Activated CD4-positive, alpha-beta T cell treated with anti-CD3 and anti-CD28 coated beads for 24 hours (primary cell): ENCODE measurements at places on chromosomes 16 and 17.

DNA sequence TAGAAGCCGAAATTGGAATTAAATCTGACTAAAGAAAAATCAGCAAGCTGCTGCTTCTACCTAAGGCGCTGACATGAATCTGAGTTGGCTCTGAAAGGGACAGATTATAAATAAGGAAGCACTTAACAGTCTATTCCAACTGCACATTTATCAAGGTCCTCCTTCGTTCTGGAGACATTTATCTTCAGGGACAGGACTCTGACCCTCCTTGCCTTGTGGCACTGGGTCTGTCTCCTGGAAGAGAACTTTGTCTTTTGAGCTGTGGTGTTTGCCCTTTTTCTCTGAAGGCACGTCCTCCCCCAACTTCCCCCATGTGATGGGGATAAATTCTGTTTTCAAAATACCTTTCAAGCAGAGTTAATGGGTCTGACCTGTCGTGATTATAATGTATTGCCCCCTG, 47.0 kb upstream of the MARCHF10 start:
- no peak for DNase-seq

DNA sequence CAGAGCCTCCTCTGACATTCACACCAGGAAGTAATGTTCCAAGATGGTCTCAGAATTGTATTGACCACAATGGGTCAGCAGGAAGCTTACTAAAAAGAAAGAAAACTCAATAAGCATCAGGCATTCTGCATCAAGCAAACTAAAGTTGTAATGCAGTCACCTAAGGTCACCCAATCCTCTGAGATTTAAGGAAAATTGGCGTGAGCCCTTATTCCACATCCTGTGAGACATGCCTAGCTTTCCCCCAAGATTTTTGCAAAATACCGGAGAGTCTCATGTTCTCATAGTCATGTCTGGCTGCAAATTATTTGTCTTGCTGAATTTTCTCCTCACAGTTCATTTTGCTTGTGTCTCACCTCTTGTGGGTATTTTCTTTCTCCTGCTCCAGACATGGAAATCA, 417.1 kb upstream of the SOX9 start:
- no peak for DNase-seq

- DNase-seq, result peak; percentile 35
Observed at GRCh38 chr17:2710803-2711607, 559 bp downstream of the CLUH start.

- peak; percentile 64 for DNase-seq
Observed at GRCh38 chr17:74457146-74457819, 9.2 kb upstream of the CD300A start.

- DNase-seq, result no peak
Observed at GRCh38 chr16:85587762-85588556, 25.2 kb upstream of the GSE1 start.

GRCh38 chr17:32519228-32520103, 32.7 kb downstream of the CDK5R1 start:
- DNase-seq, result no peak

DNA sequence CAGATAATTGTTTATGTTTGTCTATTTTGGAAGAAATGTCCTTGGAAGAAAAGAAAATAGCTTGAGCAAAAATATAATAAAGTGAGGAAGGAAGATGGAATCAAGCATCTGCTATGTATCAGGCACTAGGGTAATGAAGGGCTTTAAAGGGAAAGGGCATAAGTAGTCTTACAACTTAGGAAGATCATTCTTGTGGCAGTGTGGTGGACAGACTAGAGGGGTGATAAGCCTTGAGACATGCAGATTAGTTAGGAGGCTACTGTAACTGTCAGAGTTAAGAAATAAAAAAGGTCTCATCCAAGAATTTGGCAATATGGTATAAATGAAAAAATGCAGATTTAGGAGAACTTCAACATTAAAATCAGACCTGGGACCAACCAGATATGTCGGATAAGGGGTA, 14.9 kb downstream of the FAM222B start:
- DNase-seq, result no peak

DNA sequence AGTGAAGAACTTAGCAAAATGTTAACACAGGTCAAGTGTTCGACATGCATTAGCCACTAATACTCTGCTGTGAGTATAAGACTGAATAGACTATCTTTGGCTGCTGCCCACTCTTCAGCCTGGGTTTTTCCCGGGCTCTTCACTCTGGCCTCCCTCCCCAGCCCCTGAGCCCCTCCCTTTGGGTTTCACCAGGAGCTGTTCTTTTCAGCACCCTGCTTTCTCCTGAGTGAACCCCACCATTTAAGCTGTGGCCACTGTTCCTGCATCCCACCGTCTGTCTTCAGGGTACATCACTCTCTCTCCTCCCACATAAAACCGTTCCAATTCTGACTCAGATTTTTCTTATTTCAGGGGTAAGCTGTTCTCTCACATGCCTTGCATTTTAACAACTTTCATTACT, 92.0 kb upstream of the ASIC2 start:
- DNase-seq, result no peak

DNA sequence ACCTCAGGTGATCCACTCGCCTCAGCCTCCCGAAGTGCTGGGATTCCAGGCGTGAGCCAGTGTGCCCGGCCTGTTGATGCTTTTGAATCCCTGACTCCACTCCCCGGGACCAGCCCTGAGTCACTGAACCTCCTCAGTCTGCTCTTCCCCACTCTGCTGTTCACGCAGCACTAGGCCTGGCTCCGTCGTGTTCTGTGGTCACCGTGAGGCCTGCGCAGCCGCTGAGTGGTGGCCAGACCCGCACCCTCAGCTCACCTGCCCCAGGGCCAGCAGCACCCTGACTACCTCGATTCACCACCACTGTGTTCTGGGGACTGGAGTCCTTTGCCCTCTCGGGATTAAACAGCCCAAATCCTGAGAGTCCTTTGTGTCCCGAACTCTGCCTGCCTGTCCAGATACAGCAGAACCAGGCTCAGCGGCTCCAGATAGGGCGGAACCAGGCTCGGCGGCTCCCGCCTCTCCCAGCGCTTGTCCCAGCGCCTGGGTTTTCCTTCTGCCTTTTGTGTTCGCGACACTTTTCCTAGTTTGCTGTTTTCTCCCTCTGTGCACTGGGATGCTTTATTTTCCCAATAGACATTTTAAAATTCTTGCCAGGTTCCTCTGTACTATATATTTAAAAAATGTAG, 58.6 kb upstream of the ENDOV start:
- no peak for DNase-seq

GRCh38 chr16:89642574-89642973, 14.9 kb downstream of the CHMP1A start:
- no peak for DNase-seq

GRCh38 chr16:75379911-75380847, 53.1 kb downstream of the CFDP1 start:
- peak; percentile 16 for DNase-seq

DNA sequence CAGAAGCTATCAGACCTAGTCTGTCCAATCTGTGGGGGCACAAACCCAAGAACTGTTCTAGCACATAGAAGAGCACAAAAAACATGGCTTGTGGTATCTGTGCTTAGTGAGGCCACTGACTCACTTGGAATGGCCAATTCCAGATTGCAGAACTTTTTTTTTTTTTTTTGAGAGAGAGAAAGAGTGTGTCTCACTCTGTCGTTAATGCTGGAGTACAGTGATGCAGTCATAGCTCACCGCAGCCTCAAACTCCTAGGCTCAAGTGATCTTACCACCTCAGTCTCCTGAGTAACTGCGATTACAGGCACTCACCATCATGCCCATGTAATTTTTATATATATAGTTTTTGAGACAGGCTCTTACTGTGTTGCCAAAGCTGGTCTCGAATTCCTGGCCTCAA, 77.2 kb upstream of the CLEC3A start:
- DNase-seq, result no peak

DNA sequence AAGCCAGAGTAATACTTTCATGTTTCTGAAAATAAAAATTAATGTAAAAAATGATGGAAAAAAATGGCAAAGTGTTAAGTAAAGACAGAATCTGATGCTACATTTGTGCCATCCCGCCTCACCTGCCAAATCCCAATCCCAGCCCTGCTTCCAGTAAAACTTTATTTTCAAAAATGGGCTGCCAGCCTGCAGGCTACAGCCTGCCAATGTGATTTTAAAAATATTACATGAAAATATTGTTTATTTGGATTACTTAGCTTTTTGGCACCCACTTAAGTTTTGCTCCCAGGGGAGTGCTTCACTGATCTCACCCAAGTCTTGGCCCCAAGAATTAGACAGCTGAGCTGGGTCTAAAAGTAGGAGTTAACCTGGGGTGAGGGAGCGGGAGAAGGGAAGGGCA, 112.8 kb downstream of the C16orf78 start:
- DNase-seq, result no peak

- DNase-seq, result no peak
Observed at GRCh38 chr16:252366-253337, 18.0 kb downstream of the FAM234A start.

DNA sequence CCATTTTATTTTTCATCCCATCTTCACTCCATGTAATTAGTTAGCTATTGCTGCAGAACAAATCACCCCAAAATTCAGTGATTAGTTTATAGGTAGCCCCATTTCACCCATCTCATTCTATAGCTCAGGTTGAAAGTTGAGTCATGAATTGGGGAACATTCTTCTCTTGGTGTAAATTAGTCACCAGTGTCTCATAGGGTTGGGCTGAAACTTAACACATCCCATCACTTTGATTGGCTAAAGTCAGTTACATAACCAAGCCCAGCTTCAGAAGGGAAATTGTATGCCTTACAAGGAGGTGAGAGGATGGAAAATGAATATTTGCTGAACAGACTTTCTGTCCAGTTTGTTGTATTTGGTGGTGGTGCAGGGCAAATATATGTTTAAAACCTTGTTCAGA, 477.5 kb downstream of the WWOX start:
- no peak for DNase-seq

DNA sequence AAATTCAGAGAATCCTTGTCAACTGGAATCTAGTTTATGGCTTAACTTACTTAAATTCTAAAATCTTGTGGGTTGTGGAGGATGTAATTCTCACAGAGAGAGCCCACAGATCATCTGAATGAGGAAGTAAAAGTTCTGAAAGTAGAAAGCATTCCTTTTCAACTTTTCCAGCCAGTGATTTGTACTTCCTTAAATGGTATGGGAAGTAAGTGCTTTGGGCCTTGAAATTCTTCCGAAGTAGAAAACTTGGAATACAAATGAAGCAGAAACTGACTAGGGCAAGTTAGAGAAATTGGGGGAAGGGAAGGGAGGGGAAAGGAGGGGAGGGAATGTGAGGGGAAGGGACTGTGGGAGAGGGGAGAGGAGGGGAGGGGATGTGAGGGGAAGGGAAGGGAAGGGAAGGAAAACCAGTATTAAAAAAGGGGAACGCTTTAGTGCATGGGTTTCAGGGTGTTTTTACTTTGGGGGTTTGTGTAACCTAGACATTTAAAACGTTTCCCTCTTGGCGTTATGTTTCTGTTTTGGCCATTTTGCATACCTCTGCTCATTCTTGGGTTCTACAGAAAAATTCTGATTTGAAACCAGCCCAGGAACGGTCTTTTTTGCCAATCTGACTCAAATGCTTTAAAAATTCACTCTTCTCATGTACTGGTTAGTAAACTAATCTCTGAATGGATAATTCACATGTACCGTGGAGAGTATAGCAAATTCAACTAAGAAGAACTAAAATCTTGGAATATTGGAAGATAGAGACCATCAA, 15.5 kb upstream of the SNTB2 start:
- DNase-seq, result no peak

GRCh38 chr17:58980706-58981481, 125.8 kb downstream of the TRIM37 start:
- no peak for DNase-seq

DNA sequence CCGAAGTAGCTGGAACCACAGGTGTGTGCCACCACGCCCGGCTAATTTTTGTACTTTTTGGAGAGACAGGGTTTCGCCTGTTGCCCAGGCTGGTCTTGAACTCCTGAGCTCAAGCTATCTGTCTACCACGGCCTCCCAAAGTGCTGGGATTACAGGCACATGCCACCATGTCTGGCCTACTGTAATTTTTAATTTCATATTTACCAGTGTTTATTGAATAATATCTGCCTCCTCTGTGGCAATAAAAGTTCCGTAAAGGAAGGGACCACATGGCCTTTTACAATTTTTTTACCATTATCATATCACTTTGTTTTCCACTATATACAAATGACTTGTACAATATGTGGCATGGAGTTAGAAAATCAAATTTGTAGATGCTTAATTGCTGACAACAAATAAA, 7.8 kb downstream of the USP31 start:
- no peak for DNase-seq
